ENCODE measurements at places on chromosomes 11 and 22.

- peak; percentile 61 for DNase-seq
These were observed 682 bp downstream of the PGAP2 start for GRCh38 chr11:3808861-3809623.

DNA sequence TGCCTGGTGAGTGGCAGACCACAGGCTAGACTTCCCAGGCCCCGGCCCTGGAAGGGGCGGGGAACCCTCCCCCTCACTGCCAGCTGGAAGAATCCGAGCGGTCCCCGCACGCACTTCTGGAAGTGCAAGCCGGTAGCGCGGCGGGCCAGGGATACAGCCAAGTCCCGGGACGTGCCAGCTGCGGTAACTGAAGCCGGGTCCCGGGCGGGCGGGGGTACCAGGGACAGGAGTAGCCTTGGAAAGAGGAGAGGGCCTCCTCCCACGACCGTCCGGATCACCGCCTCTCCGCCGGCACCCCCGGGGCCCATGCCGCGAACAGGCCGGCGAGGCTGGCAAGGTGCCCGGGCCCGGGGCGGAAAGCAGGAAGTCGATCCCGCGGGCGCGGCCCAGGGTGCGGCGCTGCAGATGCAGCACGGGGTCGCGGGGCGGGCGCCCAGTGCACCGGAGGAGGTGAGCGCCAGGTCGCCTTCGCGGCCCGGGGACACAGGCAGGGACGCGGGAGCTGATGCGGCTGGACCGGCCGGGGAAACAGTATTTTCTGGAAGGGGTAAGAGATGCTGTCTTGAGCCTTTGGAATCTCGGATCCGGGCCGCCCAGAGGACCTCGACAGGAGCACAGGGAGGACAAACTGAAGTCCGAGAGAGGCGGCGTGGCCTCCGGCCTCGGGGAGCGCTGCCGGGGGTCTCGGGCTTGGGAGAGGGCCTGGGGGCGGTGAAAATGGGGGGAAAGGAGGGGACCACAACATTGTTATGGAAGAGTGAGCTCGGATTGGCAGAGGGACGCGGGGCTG, 783 bp upstream of the SLC35C1 start:
- DNase-seq, result peak; percentile 59

- no peak for DNase-seq
These were observed 6.5 kb downstream of the UPK3A start for GRCh38 chr22:45291061-45291930.

DNA sequence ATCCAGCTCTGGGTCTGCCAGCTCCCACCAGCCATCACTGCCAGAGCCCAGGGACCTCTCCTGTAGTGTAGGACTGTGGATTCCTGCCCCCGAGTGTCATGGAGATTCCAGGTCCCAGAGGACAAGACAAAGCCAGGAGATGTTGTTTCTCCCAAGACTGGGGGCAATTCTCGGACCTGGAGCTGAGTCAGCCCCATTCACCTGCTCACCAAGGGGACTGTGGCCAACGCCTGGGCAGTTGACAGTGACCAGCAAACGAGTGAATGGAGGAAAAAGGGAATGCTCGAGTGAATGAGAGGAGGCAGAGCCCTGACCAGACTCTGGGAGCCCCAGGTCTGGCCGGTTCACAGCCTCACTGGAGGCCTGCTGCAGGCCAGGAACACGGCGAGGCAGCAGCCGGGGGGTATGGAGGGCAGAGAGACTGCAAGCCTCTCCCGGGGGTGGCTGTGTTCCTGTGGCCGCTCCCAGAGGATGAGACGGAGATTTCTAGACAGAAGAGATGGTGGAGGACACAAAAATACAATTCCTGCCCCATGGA, 61.3 kb upstream of the PRR5 start:
- DNase-seq, result no peak

DNA sequence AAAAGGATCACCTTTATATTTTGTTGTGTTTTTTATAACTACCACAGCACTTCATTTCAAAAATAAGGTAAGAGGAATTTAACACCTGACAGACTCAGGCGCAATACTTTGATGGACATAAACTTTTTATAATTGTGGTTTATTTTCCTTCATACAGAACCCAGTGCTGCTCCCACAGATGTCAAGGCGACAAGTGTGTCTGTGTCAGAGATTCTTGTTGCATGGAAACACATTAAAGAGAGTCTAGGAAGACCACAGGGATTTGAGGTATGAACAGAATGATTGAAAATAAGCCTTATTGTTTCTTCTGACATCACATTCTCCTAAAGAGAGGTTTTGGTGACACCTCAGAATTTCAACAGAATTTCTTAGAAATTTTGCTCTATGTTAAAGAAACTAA, 378.9 kb upstream of the ARHGAP42 start:
- no peak for DNase-seq

DNA sequence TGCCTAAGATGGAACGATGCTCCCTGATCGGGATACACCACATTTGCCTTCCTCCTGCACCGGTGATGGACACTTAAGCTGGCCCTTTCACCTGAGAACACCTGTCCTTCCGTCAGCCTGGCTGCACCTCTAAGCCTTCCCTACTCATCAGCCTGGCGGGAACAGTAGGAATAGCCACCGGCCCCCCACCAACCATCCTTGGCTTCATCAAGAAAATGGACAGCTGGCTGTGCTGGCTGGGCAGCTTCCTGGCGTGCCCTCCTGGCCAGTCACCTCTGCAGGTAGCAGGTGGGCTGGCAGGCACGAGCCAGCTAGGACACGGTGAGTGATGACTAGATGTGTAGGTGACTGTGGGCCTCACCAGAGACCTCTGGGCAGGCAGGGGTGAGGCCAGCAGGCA, 142.8 kb downstream of the CTTN start:
- DNase-seq, result no peak

DNA sequence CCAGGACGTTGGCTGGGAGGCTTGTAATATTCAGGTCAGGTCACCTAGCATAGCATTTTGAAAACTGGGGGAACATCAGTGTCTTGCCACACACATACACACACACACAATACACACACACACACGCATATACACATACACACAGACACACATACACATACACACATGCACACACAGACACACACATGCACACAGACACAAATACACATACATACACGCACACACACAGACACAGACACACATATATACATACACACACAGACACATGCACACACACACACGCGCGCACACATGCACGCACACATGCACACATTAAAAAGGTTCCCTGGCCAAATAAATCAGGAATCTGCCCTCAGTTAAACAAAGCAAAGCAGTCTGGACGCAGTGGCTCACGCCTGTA, 12.5 kb downstream of the MYBPC3 start:
- no peak for DNase-seq

- DNase-seq, result no peak
These were observed 5.7 kb downstream of the CLTCL1 start for GRCh38 chr22:19285831-19286230.

- DNase-seq, result no peak
These were observed 38.5 kb downstream of the NELL1 start for GRCh38 chr11:20707876-20708275.

DNA sequence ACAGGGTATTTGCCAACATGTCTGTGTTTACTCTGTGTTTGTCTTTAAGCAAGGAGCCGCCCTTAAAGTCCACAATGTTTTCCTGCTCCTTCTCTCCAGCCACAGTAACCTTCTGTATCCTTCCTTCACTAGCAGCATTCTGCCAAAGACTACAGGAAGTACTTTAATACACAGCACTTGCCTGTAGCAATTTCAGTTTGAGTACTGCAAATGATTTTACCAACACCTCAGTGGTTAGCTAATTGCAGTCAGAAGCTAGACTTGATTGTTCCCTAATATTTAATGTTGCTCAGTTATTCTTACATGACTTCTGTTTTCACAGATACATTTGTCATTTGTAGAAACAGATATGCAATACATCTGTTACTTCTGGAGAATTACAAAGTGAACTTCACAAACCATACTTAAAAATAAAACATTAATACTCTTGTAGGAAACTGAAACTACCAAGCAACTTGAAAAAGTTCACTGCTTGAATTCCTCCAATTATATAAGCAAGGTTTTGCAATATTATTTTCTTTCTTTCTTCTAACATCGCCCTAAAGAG, 69.1 kb downstream of the FCHSD2 start:
- DNase-seq, result peak; percentile 15

DNA sequence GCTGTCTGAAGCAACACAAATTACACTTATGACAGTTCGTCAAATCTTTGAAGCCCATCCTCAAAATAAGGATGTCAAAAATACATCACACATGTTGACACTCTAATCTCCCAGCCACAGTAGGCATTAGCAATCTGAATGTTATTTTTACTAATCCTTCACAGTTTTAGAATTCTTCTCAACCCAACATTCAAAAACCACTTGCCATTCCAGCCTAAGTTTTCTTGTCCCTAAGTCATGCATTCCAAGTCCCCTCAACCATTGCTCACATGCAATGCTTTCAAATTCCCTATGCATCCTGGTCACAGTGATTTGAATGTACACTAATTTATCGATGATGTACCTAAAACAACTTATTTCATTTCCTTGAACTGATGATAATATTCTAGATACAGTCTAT, 7.5 kb downstream of the BDNF start:
- DNase-seq, result no peak

All from H4 (cell line).